Activated T-helper 2 cell treated with anti-CD3 and anti-CD28 coated beads, Interferon-gamma antibody, Interleukin-2, Interleukin-4, amounts not matched to agents 10 μg/mL and 5 μg/mL and 100 μg/mL, durations not matched to agents 14 hours and 24 hours and 36 hours (primary cell): ENCODE measurements at places on chromosomes 5 and 9. TPM values are rescaled to one million over a fixed set of nuclear protein-coding genes. Genes with fewer than 3 reads are reported as not detected.

DNA sequence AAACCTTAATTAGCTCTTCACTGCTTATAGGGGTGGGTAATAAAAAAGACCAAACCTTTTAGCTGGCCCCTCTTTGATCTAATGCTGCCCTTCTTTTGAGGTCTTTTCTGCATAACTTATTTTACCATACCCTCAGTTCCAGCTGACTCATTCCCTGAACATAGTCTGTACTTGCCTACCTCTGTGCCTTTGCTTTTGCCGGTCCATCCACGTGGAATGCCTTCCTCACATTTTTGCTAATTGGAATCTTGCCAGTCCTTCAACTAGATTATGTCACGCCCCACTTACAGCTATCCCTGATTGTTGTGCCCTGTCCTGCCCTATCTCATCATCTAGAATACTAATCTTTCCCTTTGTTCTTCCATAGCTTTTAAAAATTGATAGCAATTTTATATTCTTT, 44.2 kb downstream of the FAF2 start:
- DNase-seq, result no peak

DNA sequence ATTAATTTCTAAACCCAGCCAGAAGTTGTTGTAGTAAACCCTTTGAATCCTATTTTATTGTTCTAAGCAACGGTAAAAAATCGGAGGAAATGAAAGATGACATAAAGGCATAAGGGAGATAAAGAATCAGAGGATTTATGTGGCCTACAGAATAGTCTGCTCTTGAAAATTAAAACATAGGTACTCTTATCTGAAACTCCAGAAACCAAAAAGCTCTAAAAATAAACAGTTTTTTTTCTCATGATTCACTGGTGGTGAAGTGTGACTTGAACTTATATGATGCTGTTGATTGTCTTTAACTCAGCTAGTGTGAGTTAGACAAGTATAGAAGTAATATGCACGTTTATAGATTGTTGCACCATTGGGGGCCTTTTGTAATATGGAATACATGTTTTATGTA, 80.3 kb downstream of the HSD17B4 start:
- DNase-seq, result no peak

GRCh38 chr5:82601077-82601476, 322.9 kb upstream of the RPS23 start:
- no peak for DNase-seq

GRCh38 chr5:61933787-61934626, 372.0 kb upstream of the KIF2A start:
- DNase-seq, result no peak

DNA sequence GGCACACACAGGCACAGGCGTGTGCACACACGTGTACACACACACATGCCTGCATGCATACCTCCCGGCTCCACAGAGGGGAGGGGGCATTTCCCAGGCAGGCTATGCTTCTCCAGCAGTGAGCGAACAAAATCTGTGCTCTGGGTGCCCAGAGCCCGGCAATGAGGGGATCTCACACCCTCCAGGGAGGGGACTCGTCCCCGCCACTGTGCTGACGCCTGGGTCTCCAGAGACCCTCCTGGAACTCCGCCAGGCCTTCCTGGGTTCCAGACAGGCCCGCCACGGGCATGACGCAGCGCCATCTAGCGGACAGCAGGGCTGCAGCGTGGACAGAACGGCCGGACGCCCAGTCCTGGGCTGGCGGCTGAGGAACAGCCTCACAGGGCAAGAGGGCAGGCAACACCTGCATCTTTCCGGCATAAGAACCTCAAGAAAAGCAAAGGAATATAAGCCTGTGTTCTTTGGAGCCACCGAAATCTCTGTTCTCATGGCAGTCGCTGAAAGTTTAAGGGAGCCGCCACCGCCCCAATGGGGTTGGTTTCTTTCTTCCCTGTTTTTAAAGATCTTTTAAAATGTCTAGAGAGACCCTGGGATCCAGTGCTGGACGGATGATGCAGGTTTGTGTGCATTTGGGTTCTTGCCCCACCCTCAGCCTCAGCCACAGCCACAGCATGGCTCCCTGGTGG, 135.6 kb upstream of the PPP1R26 start:
- peak; percentile 27 for DNase-seq

DNA sequence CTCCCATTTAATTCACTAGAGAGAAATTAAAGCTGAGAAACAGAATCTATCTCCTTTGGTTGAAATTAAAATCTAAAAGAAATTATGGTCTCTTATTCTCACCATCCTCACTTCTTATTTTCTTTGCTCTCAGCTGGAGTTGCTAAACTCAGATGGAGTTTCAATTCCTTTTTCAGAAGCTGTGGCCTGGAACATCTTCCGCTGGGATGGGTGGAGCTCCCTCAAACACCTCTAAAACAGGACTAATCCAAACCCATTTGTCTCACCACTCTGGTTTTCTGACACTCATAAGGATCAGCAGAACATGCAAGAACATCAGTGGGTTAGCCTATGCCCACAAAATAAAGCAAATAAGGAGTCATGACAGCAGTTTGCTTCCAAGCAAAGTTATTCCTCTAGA, 39.6 kb upstream of the CEP78 start:
- DNase-seq, result no peak

DNA sequence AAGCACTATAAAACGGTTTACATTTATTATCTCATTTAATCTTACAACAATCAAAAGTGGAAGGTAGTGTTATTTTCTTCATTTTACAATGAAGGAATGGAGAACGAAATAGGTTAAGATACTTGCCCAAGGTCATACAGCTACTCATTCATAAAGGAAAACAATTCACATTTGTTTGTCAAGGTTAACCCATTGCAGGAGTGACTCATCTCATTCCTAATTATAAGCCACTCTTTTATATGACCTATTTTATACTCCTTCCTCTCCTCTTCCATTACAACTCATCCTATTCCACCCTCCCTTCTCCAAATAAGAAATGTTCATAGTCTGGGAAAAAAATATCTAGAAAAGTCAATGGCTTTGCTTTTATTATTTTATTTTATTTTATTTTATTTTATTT, 29.6 kb downstream of the CRHBP start:
- DNase-seq, result no peak

DNA sequence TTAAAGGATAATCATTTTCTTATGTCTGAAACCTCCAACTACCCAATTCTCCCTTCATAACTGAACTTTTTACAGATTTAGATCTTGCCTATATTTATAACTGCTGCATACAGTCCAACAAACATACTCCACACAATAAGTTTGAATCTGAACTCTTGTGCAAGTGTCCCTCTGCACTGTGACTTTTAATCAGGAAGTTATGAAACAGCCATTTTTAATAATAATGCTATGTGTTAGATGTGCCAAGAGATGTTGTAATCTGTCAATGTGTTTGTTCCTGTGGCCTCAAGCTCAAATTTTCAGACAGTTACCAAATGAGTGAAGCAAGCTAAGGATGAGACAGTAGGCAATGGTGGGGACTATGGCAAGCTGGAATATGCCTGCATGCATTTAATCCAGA, 57.6 kb upstream of the MTAP start:
- no peak for DNase-seq

- no peak for DNase-seq
Measured at GRCh38 chr5:96794757-96795156, 13.0 kb downstream of the ERAP1 start.

- DNase-seq, result no peak
Measured at GRCh38 chr9:133791069-133791468, 52.9 kb upstream of the SARDH start.

GRCh38 chr5:93790401-93790800, 49.0 kb upstream of the POU5F2 start:
- DNase-seq, result no peak

DNA sequence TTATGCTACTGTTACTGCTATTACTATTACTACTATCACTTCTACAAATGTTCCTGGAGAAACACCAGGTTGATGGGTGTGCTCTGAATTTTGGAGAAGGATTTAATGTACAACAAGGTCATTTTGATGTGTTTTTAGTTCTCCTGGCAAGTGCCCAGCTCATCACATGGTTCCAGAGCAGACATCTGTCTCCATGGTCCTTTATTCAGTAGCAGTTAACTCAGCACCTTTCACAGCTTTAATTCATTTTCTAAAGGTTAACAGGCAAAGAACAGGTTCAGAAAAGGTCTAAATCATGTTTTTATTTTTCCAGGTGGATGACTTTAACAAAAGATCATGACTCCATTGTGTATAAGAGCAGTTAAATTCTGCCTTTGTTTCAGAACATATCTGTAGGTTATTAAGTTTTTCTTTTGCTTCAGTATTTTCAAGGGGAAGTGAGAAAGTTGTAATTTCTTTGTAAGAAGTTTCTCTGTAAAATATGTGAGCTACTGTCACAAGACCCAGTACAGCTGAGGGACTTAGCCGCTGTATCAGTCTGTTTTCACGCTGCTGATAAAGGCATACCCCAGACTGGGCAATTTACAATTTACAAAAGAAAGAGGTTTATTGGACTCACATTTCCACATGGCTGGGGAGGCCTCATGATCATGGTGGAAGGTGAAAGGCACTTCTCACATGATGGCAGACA, 41.9 kb downstream of the MTRR start:
- DNase-seq, result no peak

- DNase-seq, result no peak
Measured at GRCh38 chr5:69252437-69252836, 17.8 kb downstream of the CDK7 start.

BARHL1 gene
- not detected in 2 replicates for total RNA-seq

ANKRD34B gene
- not detected in 2 replicates for total RNA-seq

ABLIM3 gene
- total RNA-seq, result not detected in 2 replicates

CDH6 gene
- not detected in 2 replicates for total RNA-seq

IRF1 gene
- 155 TPM in 2 replicates for total RNA-seq

SIL1 gene
- 31.1 and 37.8 TPM in 2 replicates for total RNA-seq

IQGAP2 gene
- 28.3 and 29.5 TPM in 2 replicates for total RNA-seq
